ENCODE measurements at places on chromosomes 5 and 9.
A peak's percentile ranks its signal among the peaks of the same experiment; 100 is the strongest.

DNA sequence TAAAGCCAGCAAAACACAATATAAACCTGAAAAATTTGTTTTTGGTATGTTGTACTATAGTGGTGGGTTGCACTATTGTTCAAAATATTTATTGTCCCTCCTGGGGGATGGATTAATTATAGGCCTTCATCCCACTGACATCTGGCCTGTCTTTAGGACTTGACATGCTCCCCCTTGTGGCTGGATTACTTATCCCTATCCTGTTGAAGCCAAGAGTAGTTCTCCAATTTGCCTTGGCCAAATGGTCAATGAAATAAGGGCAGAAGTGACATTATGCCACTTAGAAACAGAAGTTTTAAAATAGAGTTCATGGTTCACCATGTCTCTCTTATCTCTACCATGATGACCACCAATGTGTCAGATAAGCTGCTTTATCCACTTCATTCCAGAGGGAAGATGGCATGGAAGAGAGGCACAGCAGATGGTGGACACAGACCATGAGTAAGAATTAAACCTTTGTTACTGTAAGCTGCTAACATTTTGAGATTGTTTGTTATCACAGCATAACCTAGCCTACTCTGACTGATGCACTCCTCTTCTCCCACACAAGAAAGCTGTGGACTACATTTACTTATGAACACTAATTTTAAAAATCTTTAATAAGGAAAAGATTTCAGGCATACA lies 29.2 kb upstream of the ARHGEF28 start:
- DNase-seq, result peak; percentile 82

DNA sequence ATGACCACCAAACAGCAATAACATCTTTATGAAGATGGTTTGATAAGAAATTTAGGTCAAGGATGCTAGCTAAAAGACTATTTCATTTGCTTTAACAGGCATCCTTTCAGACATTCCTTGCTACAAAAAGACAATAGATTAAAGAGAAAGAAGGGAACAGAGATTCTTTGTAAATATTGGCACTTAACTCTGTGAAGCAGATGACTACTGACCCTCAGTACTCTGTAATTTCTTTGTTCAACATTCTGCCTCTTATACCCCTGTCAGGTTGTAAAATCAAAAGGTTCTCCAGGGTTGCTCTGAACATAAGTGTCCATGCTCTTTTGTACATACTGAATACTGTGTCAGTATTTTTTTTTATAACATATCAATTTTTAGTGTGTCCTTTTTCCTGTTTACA lies 610.6 kb upstream of the GRAMD2B start:
- no peak for DNase-seq

GRCh38 chr9:112789473-112789872 lies 38.9 kb downstream of the SNX30 start:
- no peak for DNase-seq

- no peak for DNase-seq
Observed at GRCh38 chr5:142600092-142600491, 85.8 kb downstream of the FGF1 start.
